ENCODE measurements at places on chromosomes 13 and 19.

DNA sequence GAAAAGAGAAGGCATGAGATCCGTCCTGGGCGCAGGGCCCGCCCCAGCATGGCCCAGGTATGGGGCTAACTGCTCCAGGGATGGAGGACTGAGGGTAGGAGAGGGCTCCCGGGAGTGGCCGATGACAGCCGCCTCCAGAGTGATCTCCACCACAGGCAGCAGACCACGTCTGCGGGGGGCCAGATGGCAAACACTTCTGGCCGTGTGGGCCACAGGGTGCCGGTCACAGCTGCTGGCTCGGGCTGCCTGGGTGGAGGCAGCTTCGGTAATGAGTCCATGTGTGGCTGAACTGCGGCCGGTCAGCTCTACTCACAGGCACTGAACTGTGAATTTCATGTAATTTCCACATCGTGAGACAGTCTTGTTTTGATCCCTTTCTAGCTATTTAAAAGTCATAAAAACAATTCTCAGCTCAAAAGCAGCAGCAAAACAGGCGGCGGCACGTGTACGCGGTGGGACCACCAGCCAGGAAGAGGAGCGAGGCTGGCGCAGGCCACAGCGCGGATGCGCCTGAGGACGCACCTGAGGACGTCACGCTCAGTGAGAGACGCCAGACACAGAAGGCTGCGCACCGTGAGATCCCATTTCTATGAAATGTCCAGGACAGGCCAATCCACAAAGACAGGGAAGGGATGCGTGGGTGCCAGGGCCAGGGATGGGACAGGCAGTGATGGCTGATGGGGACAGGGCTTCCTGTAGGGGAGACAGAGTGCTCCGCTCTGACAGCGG, 4.0 kb downstream of the LSM7 start:
- DNase-seq: no peak

- DNase-seq: no peak
Measured at GRCh38 chr19:996051-996838, 4.0 kb upstream of the GRIN3B start.

GRCh38 chr13:31957772-31958171, 73.8 kb upstream of the FRY start:
- DNase-seq: no peak

GRCh38 chr13:74025369-74025768, 108.8 kb downstream of the KLF12 start:
- DNase-seq: no peak

- DNase-seq: peak; percentile 62
Measured at GRCh38 chr19:737591-738093, 13.3 kb upstream of the MISP start.

DNA sequence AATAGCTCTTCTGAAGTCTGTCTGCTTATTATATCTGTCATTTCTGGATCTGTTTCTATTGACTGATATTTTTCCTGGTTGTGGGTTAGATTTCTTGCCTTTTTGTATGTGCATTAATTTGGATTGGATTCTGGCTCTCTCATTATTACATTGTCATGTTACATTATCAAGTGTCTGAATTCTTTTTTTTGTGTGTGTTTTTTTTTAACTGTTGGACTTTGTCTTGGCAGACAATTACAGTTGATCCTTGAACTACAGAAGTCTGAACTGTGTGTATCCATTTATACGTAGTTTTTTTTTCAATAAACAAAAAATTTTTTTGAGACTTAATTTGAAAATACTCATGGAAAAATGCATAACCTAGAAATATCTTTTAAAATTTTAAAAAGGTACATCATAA, 22.5 kb downstream of the RFC3 start:
- DNase-seq: no peak

GRCh38 chr13:78129823-78130222, 211.2 kb upstream of the EDNRB start:
- no peak for DNase-seq

GRCh38 chr19:39599116-39599515, 3.2 kb upstream of the LGALS13 start:
- DNase-seq: no peak

DNA sequence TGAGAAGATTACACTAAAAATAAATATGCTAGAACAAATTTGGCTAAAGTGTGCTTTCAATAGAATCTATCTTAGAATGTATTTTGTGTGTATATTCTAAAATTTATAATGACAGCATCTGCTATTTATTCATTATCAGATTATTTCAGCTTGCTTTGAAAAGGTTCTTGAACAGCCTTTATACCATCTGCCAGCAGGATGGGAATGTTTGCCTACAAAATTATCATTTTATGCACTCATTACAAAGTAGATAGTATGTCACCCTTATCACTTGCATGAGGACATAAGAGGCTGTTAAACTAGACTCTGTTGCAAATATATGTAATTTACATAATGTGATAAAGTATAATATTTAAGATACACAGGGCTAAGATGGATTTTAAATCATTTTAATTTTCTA, 1286.9 kb upstream of the PCDH20 start:
- no peak for DNase-seq

DNA sequence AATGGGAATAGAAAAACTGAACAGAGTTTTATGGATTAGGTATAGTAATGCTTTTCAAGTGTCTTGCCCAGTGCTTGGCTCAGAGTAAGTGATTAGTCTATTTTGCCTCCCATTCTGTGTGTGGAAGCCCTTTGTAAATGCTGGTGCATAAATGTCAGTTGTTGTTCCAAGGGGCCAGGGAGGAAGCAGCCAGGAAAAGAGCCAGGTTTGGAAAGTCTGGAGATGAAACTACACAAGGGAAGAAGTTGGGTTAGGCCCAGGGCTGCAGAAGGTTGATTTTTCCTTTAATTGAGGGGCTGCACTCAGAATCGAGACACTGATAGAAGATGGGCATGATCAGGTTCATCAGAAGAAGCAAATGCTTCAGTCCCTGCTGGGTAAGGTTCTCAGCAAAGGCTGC, 484.0 kb downstream of the OLFM4 start:
- no peak for DNase-seq

- no peak for DNase-seq
Measured at GRCh38 chr19:7272856-7273578, 21.2 kb downstream of the INSR start.

DNA sequence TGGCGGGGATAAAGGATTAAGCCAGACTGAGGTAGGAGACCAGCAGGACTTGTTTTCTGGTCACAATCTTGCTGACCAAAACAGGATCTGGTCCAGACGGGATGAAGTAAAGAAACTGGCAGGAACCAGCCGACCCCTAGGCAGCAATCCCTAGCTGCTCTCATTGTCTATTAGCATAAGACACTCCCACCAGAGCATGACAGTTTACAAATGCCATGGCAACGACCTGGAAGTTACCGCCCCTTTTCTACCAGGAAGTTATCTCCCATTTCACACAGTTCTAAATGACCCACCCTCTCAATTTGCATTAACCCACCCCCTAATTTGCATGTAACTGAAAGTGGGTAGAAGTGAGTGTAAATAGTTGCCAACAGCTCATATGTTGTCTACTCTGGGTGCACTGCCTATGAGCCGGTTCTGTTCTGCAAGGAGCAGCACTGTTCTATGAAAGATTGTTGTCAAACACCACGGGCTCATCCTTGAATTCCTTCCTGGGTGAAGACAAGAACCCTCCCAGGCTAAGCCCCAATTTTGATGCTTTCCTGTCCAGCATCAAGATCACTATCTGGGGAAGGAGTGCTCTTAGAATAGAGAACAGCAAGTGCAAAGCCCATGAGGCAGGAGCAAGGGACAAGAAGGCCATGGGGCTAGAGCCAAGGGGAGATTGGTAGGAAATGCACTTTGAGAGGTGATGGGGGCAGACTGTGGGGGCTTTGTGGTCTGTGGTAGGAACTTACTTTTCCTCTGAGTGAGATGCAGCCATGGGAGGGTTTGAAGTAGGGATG, 13.9 kb upstream of the FBXO27 start:
- no peak for DNase-seq

GRCh38 chr13:79245937-79246577, 160.0 kb downstream of the RBM26 start:
- DNase-seq: no peak

GRCh38 chr19:42473686-42474085, 30.9 kb upstream of the CXCL17 start:
- no peak for DNase-seq

DNA sequence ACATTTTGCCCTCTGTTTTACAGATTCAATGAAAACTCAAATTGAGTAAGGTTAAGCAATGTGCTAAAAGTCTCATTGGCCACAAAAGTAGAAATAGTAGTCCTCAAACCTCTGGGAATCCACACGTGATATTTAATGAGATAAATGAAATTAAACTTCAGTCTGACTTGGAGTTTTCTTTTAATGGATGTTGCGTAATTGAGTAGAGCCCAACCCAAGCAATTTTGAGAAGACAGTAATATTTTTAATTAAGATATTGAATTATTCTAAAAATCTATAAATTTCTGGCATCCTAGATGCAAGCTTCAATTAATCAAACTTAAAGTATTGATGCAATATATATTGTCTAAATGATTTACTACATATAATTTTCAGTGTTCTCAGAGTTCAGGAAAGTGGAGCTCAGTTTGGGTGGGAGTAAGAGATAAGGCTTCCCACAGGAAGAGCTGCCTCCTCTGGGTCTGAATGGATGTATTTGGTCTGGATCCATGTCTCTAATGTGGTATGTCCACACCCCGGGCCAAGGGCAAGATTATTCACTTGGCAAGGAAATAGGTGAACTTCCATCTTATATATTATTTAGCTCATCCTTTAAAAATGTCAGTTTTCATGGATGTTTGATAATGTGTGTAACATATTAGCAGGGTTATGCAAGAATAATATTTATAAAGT, 6.9 kb downstream of the MBNL2 start:
- DNase-seq: no peak

GRCh38 chr13:32976056-32976805, 40.0 kb upstream of the KL start:
- no peak for DNase-seq

DNA sequence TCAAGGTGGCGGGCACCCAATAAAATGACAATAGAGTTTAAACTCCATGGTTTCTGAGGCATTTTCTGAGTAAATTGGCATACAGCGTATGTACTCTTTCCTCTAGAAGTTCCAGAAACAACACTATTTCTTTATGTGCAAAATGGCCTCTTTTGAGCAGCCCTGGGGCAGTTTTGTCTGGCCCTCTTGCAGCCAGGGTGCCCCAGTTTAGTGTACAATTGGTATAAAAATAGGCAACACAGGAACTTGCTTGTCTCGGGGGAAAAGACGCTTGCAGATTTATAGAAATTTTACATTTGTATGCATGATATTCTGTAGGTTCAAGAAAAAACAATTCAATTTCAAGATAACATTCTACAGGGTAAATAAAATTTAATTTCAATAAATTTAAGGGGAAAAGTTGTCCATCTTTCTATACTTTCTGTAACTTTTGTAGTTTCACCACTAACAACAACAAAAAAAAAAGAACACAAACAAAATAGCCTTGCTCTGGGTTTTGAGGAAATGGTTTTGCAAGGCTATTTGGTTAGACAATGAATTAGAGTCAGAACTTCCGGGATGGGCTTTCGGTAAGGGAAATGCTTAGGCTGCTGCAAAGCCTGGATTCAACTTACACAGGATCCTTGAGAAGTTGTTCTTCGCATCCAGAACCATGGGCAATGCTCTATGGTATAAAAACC, 45.3 kb downstream of the LRCH1 start:
- no peak for DNase-seq

All from Right ventricle myocardium superior (tissue), 1 donor.